ENCODE measurements at places on chromosomes 5 and 9. TPM values are rescaled to one million over a fixed set of nuclear protein-coding genes. Genes with fewer than 3 reads are reported as not detected.

Gene RFESD
- polyA plus RNA-seq = 3.0 TPM

DNA sequence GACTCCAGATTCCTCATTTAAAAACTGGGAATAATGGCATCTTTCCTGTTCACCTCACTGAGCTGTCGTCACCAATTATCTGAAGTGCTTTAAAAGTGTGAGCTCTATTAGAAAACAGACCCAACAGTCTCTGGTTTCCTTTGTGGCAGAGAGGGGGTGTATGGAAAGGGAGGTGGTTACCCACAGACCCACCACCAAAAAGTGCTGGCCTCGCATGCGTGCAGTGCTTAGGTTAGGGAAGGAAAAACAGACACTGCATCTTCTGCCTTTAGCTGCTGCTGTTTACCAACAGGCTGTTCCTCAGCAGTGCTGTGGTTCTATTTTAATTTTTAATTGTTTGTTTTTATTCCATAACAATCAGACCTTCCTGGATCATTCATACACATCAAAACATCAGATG lies 249.6 kb downstream of the PIK3R1 start:
- DNase-seq = no peak

Gene MELK
- 19.2 TPM for polyA plus RNA-seq

Gene SLC4A9
- polyA plus RNA-seq = not detected

Gene GLIPR2
- polyA plus RNA-seq = 115 TPM

Gene COL5A1
- polyA plus RNA-seq = 73.3 TPM

- peak; percentile 55 for DNase-seq
Measured at GRCh38 chr9:82513242-82513751, 524.7 kb downstream of the SPATA31D1 start.

- DNase-seq = no peak
Measured at GRCh38 chr9:103804077-103804735, 289.9 kb upstream of the SMC2 start.

Gene STK10
- 10.8 TPM for polyA plus RNA-seq

- DNase-seq = no peak
Measured at GRCh38 chr5:153974813-153975163, 63.9 kb downstream of the FAM114A2 start.

All from AG04450 (cell line).